ENCODE measurements at places on chromosomes 2 and 18.

DNA sequence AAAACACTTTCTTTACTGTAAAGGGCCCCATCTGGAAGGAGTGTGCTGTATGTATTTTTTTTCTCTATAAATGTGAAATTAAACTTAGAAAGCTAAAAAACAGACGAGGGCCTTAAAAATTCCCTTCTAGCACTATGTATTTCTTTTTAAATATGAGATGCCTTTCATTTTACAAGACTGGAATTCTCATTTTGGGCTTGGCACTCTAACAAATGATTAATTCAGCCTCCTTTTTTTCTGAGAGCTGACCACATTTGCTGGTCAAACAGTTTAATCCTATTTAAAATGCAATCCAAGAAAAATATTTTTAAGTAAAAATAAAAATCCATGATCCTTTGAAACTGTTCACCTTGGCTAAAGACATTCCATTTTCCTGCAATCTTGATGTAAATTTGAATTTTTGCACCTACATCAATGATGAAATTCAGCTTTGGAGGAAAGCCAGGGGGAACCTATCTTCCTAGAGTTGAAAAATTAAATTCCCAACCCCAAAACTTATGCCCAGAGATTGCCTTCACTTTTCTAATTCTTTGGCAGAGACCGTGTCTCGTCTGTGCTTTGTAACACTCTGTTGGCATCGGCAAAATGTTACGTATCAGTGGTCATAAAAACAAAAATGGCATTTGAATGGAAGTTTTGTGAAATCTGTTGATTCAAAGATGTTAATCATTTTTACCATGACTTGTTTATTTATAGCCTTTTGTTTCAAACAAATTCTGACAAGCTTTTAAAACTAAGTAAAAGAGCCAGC, 284.5 kb downstream of the ZNF521 start:
- no peak for DNase-seq

GRCh38 chr2:45047301-45047700, 38.0 kb upstream of the SIX2 start:
- DNase-seq = no peak

DNA sequence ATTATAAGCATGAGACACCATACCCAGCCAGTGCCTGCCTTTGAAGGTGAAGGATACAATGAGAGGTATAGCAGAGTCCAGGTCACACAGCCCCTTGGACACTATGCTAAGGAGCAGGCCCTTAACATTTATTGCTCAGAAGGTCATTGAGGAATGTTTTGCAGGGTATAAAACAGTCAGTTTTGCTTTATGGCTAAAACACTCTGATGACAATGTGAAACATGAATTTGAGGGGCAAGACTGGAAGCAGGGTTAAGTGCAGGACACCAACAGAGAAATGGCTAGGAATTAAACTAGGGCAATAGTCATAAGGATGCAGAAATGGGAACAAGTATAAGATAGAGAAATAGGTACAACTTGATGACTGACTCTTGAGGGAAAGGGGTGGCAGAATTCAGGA, 141.1 kb downstream of the METTL4 start:
- no peak for DNase-seq

GRCh38 chr2:223464071-223464470, 138.1 kb downstream of the SCG2 start:
- DNase-seq = no peak

DNA sequence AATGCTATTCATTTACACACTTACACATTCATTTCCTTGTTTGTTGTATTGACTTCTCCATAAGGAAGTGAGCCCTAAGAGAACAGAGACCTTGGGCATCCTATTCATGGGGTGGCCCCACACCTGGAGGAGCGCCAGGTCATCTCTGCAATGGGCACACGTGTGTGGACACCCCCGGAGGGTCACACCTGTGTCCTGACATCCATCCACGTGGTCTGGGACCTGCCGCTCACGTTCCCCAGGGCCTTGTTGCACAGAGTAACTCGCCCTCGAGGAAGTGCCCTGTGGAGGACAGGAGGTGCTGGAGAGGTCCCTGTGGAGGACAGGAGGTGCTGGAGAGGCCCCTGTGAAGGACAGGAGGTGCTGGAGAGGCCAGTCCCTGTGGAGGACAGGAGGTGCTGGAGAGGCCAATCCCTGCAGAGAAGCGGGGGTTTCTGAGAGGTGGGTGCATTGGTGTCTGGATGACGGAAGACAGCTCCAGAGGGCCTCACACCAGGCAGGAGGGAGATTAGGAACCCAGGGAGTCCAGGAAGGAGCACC, 73.2 kb upstream of the GPC1 start:
- DNase-seq = no peak

DNA sequence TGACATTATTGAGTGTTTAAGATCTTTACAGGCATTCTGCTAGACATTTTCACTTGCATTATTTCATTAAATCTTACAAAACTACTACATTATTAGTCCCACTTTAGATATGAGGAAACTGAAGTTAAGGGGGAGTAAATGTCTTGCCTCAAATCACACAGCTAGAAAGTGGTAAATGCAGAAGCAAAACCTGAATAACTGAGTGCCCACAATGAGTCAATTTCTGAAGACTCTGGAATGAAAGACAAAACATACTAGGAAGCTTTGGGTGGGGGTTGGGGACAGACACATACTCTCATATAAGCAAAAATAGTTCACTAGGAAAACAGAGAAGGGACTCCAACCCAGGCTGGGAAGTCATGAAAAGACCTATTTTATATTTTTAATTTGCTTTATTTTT, 214.4 kb upstream of the LRATD1 start:
- DNase-seq = no peak

GRCh38 chr2:67258831-67259230, 138.3 kb upstream of the ETAA1 start:
- DNase-seq = no peak

GRCh38 chr18:36809590-36810381, 19.0 kb downstream of the TPGS2 start:
- no peak for DNase-seq

GRCh38 chr2:165475277-165476004, 5.9 kb downstream of the CSRNP3 start:
- DNase-seq = no peak

DNA sequence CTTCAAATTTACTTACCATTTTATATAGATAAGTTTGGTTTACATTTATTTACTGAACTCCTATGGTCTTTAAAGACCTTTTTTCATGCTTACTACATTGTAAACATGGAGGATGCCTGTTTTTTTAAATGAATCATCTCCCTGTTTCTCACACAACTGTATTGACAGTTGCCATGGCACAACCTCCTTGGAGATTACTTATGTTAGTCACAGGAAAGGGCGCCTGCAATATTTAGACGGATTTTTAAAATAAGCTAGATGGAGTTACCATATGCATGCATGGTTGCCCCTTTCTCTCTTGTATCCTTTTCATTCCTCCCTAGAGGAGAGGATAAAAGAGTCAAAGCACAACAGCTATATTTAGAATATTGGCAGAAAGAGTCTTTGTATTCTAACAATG, 34.8 kb upstream of the CCDC102B start:
- DNase-seq = no peak

Data from natural killer cell (primary cell).